ENCODE measurements at places on chromosomes 12 and 14. TPM values are rescaled to one million over a fixed set of nuclear protein-coding genes. Genes with fewer than 3 reads are reported as not detected.

The NELL2 gene
- polyA plus RNA-seq, result 0.24 TPM

The ADAM21 gene
- polyA plus RNA-seq, result 0.21 TPM

- no peak for DNase-seq
Observed at GRCh38 chr12:32390572-32391219, 8.7 kb upstream of the FGD4 start.

The HOXC10 gene
- not detected for polyA plus RNA-seq

Measured in naive B cell (primary cell).